ENCODE measurements at places on chromosomes 7 and 10.

- DNase-seq = no peak
These were observed 23.0 kb upstream of the EGFR start for GRCh38 chr7:54995610-54996363.

- DNase-seq = no peak
These were observed 96.4 kb downstream of the CUX1 start for GRCh38 chr7:101913851-101914250.

DNA sequence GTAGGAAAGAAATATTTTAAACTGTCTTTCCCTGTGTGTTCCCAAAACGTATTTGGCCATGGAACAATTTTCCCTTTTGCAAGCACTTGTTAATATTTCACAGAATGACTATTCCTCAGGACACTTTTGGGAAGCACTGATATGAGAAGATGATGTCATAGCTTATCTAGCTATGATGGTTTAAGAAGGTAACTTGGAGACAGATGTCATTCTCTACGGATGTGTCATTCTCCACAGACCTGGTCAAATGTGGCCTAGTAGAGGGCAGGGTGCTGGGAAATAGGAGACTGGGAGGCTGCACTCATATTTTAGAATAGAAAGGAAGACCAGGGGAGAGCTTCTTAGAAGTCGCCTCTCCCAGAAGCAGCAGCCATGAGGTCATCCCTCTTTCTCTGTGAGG, 220.7 kb upstream of the GLI3 start:
- DNase-seq = no peak

- no peak for DNase-seq
These were observed 46.4 kb upstream of the NXPH1 start for GRCh38 chr7:8386926-8387550.

DNA sequence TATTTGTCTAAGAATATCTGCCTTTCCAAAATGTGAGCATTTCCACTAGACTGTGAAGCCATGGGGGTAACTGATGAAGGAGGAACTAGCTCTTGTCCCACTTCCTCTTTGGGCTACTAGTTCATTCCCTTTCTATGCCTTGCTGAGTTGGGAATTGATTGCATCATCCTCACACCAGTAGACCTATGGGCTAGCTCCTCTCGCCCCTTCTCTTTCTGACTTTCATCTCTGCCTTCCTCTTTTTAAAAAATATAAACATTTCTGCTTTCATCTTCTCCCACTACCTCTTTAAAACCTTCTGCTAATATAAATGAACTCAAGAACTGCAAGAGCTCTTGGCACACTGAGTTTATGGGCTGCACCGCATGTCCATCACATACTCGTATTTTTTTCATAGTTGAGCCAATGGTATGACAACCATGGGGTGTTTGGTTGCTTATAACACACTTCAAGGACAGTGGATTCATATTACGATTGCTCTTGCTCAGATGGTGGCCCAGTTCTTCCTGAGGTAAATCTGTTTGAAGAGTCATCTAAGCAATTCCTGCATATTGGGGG, 182.0 kb downstream of the REEP3 start:
- no peak for DNase-seq

GRCh38 chr7:100641860-100642533, 645 bp upstream of the TFR2 start:
- no peak for DNase-seq

DNA sequence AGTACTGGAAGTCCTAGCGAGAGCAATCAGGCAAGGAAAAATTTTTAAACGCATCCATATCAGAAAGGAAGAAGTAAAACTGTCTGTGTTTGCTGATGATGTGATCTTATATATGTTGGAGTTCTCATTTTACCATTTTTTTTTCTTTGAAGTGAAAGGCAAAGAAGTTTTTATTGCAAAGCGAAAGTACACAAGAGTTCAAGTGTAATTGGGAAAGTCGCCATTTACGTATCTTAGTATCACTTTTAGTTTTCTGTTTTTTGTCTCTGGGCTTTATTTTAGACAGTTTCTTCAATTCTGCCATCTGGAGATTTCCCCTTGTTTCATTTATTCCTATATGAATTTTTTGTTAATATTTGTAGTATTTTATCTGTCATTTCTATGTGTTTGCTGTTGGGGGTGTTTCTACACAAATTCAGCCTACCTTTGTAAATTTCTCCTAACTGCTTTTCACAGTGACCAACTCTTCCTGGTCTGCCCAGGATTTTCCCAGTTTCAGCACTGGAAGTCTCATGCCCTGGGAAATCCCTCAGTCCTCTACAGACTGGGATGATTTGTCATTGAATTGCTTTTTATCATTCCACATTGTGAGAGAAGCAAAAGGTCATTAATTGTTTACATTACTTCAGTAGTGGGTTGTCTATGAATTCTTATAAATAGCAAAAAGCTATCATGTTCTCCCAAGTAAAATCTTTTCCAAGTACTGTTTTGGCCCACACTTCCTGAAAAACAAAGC, 23.2 kb downstream of the BET1 start:
- DNase-seq = no peak
